Lung microvascular endothelial cell (primary cell): ENCODE measurements at places on chromosomes 16 and 17. TPM values are rescaled to one million over a fixed set of nuclear protein-coding genes. Genes with fewer than 3 reads are reported as not detected.

- no peak for DNase-seq
These were observed 22.4 kb upstream of the MFSD6L start for GRCh38 chr17:8821446-8822105.

- DNase-seq: no peak
These were observed 90.6 kb downstream of the TOX3 start for GRCh38 chr16:52456368-52456767.

Gene STH
- total RNA-seq: not detected in 2 replicates

DNA sequence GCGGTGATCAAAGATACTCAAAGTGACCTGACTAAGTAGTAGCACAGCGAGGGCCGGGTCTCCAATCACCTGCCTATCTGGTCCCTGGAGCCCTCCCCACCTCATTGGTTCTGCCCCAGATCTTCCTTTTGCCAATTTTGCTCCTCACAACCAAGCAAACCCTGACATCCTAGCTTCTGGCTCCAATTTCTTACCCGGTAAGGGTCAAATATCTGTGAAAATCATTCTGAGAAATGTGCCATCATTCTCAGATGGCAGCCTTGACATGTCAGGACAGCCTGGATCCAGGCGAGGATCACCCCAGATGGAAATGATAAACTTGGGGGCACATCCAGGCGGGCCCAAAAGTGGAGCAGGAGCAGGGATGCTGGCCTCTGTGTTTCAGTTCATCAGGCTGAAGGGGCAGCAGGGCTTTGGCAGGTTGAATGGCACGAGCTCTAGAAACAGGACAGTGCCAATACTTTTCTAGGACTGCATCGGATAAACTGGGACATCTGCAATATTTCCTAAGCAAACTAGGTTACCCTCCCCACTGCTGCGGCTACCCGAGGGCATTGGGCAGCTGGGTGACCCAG is 83.9 kb downstream of the SHISA6 start:
- no peak for DNase-seq

DNA sequence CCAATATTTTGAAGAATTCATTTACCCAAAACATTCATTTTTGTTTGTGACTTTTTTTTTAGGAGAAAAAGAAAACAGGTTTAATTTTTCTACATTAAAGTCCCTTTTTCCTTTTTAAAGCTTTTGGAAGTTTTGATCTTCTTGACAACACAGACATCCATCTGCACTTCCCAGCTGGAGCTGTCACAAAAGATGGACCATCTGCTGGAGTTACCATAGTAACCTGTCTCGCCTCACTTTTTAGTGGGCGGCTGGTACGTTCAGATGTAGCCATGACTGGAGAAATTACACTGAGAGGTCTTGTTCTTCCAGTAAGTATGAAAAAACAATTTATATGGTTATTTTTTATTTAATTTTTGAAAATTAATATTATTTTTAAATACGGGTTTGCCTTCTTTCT is 37.2 kb downstream of the SIAH1 start:
- no peak for DNase-seq

Gene PTX4
- total RNA-seq: under 0.01 TPM in 1 of 2 replicates, not detected in the other

Gene SLFN11
- total RNA-seq: 28.3 and 55.6 TPM in 2 replicates

- DNase-seq: peak; percentile 19
These were observed 5.7 kb downstream of the ENO3 start for GRCh38 chr17:4956493-4957061.

Gene CA5A
- total RNA-seq: not detected in 2 replicates

GRCh38 chr16:86625821-86626220 is 47.5 kb downstream of the FOXL1 start:
- DNase-seq: no peak

GRCh38 chr16:59634004-59634579 is 900.0 kb upstream of the GOT2 start:
- no peak for DNase-seq

GRCh38 chr17:11239379-11239970 is 1.5 kb upstream of the SHISA6 start:
- DNase-seq: no peak

DNA sequence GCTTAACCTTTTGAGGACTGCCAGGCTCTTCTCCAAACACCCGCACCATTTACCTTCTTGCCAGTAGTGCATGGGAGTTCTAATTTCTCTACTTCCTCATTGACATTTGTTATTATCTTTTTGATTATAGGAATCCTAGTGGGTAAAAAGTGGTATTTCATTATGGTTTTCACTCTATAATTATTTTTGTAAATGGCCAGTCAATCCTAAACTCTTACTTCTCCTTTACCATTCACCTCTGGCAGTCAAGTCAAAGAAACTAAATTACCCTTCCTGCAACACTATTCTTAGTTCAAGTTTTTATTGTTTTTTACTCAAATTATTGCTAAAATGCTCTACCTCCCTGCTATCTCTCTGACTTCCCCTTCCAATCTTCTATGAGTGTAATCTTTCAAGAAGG is 29.8 kb upstream of the ANKFY1 start:
- DNase-seq: no peak

GRCh38 chr16:9061358-9061813 is 30.1 kb upstream of the HAPSTR1 start:
- DNase-seq: no peak

DNA sequence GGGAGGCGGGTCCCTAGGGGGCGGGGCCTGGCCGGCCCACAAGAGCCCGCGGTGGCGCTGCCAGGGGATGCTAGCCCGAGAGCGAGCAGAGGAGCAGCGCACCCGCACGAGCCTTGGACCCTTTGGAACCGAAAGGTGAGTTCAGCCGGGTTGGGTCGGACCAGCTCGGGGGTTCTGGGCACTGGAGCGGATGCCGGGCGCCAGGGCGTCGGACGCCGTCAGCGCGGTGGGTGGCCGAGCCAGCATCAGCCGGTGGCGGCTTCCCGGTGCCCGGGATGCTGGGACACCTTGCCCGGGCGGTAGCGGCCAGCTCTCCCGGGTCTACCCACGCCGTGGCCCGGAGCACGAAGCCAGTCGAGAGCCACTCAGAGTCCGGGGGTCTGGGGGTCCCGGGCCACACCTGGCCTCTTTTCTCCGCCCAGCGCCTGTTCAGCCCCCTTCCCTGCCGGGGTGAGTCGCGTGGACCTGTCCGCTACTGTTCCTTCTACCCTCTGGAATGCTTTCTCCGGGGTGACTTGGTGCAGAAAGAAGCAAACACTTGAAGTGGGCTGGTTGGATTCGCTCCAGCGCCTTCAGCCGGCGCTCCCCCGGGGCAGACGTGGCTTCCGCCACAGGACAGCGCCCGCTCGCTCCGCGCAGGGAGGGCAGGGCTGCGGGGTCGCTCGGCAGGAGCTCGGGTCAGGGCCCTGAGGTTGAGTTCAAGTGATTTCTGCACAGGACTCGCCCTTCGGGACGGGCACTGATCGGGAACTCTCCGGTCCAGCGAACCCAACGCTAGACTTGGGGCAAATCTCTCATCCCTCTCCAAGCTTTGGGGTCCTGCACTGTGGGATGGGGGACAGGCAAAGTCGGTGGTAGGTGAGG is at the start of gene SCNN1G:
Gene SCNN1G (plus strand): TSS at position 67 of the 864 bp plus-strand sequence. CDS start 3,527 bp downstream, outside the sequence.
- DNase-seq: peak; percentile 2

GRCh38 chr16:73912281-73912680 is 384.3 kb upstream of the PSMD7 start:
- no peak for DNase-seq

Gene LPO
- not detected in 2 replicates for total RNA-seq

DNA sequence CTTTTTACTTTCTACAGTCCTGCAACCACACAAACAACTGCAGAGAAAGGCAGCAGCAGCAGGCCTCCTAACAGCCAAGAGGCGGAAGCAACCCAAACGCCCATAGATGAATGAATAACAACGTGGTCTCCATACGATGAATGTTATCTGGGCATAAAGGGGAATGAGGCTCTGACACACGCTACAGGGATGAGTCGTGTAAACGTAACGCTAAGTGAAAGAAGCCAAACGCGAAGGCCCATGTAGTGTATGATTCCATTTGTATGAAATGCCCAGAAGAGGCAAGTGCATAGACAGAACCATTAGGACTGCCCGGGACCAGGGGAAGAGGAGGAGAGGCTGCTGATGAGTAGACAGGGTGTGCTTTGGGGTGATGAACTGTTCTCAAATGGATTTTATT is 94.8 kb upstream of the DNAH17 start:
- no peak for DNase-seq

DNA sequence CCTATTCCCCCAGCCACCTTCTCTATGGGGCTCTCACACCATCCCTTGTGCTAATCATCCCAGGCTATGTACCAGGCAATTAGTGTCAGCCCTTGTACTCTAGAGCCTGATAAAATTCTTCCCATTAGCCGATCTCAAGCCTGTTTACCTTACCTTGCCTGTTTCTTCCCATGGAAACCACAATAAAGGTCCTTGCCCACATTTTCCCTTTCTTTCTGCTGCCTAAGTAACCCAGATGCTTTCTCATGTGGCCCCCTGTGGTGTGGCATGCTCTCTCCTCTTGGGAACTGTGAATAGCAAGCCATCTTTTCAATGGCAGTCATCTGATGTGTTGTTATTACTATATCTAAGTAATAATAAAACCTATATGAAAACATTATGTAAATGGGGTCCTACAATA is 265.8 kb upstream of the ELAC2 start:
- DNase-seq: no peak

DNA sequence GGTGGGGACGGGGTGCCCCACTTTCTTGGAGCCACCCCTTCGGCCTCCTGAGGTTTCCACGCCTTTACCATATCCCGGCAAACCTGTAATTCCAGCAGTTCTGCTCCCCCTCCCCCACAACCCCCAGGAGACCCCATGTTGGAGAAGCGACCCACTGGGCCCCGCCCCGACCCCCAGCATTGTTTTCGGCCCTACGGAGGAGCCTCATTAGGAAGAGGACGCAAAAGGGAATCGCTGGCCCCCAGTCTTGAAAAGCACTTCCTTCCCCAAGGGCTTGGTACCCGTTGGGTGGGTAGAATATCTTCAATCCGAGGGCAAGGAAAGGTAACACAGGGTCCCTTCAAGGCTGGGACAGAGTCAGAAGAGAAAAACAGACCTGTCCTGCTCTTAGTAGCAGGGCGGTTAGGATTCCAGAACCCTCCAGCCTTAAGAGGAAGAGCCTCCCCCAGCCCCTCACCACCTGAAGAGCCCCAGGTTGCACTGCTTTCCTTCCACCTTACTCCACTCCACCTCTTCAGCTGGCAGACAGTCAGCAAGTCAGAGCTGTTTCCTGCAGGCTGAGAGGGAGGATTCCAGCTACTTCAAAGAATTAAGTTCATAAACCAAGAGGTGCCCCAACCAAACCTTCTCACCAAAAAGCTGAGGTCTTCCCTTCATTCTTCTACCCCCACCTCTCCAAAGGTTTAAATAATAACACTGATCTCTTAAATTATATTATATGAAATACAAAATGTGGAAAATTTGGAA is 803 bp upstream of the TLCD2 start:
- DNase-seq: no peak
